NCI-H2171 (cell line): ENCODE measurements at places on chromosomes 7 and 10.

DNA sequence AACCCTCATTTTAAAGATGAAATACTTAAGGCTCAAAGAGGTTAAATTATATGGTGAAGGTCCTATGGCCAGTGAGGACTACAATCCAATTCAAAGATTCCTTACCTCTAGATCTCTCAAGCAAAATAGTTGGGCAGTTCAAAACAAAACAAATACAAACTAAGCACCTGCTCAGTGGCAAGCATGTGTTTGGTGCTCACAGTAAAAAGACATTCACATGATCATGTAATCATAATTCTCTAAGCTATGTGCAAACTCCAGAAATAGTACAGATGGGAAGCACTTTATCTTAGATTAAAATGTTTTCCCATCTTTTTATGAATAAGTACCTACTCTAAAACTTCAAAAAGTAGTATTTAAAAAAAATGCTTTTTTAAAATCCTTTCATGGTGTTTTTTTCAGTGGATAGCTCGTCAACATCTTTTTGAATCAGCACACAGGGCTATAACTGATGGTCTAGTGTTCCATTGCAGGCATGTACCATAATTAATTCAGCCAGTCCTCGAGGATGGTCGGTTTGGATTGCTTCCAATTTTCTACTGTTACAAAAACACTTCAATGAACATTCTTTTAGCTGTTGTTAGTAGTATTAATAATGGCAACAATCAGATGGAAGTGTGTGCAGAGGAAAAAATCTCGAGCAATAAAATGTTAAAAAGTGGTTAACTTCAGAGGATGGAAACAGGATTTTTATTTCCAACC lies 58.4 kb downstream of the CHCHD3 start:
- peak; percentile 18 for DNase-seq

- DNase-seq = no peak
These were observed 122.5 kb downstream of the LRRC18 start for GRCh38 chr10:48817141-48817540.

GRCh38 chr7:112056409-112056808 lies 149.8 kb downstream of the DOCK4 start:
- peak; percentile 42 for DNase-seq

- no peak for DNase-seq
These were observed 44.6 kb upstream of the VDAC2 start for GRCh38 chr10:75165684-75166622.

DNA sequence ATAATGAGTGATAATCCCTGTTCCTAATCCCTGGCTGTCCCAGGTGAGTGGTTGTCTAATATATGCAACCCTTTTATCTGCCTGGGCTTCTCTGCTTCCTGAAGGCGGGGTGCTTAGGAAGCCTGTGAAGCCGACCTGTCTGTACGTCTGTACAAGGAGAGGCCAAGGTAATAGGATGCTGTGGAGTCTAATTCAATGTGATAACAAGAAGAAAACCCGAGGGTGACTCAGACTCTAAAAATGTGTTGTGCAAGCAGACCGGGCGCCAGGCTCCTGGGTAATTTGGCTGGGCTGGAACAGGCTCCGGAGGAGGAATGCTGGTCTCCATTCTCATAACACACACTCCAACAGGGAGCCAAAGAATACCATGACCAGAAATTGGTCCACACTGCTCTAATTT lies 43.6 kb downstream of the THNSL1 start:
- DNase-seq = no peak

GRCh38 chr7:17405786-17406185 lies 107.3 kb downstream of the AHR start:
- no peak for DNase-seq

GRCh38 chr7:65750511-65751344 lies 122.1 kb upstream of the VKORC1L1 start:
- peak; percentile 86 for DNase-seq

DNA sequence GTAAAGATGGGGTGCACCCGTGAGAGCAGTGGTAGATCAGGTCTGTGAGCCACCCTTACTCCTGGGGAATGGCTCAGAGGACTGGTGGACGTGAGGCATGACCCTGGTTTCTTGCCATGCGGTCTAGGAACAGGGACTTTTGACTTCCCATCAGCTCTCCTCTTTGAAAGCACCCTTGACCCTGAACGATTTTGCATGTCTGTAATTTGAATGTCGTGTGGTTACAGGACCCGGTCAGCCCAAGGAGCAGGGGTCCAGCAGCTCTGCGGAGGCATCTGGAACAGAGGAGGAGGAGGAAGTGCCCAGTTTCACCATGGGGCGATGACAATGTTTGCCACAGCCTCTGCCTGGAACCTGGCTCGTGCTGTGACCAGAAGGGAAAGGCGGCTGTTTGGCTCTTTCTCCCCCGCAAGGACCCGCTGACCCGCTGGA lies 8.6 kb upstream of the ORAI2 start:
- no peak for DNase-seq

- DNase-seq = no peak
These were observed 183.7 kb downstream of the TRIL start for GRCh38 chr7:28774261-28774988.

- no peak for DNase-seq
These were observed 4.6 kb upstream of the BLVRA start for GRCh38 chr7:43753843-43754242.

DNA sequence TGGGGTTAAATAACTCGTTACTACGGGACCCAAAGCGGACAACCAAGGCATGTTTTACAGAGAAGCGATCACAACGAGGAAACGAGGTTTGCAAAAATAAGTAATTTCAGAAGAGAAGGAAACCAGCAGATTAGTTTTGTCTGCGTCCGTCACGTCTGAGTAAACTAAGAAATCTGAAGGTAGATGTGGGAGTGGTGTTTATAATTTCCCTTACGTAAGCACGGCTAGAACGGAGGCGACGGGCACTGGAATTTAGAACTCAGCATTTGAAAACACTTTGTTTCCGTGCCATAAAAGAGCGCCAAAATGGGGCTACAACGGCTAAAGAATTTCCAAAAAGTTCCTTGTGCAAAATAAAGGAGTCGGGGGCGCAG lies 718 bp upstream of the UMAD1 start:
- DNase-seq = peak; percentile 41

DNA sequence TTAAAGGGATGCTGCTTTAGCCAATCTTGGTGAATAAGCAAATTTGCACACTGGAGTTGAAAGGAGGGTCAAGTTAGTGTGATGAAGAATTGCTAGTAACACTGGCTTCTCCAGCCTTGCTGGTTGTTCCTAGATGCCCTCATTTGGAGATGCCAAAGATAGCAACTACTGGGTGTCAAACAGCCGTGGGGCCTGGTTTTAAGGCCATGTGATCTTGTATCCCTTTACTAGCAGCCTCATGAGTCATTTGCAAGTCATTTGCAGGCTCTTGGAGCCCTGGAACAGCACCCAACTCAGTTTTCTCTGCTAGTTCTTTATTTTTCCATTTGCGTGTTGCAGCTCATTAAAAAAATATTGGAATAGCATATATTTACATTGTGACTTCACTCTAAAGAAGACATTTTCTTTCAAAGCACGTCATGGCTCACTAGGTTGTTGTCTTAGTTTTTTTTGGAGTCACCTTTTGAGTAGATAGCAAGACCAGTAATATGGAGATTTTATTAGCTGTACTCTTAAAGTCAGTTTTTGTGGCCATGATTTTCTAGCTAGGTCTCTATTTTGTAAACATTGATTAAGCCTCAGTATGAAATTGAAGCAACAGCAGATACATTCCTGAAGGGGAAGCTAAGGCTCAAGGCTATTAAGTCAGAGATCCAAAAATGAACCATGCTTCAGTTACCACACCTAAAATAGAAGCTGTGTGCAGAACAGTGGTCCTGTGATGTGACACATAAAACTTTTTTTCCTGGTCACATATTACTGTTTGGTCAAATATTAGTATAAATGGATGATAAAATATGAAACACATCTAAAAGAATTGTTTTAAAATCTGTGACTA lies 1.3 kb downstream of the LSMEM1 start:
- no peak for DNase-seq

- no peak for DNase-seq
These were observed 93.2 kb upstream of the KIF5B start for GRCh38 chr10:32149252-32149955.

GRCh38 chr7:20275637-20276036 lies 55.1 kb upstream of the ITGB8 start:
- no peak for DNase-seq

DNA sequence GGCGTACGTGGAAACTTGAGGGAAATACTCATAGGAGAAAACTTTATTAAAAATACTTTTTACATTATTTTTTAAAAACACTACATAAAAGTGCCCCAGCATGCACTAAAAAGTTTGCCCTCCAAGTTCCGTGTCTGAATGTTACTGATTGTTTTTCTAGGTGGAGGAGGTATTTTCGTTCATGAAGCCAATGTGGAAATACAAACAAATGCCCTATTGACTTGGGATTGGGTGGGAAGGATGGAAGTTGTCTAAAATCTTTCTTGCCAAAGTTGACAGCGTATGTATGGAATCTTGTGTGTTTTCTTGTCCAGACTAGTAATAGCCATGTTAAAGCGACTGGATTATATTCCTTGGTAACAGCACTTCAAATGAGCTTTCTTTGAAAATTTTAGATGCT lies 1.2 kb downstream of the PROSER2 start:
- DNase-seq = no peak

DNA sequence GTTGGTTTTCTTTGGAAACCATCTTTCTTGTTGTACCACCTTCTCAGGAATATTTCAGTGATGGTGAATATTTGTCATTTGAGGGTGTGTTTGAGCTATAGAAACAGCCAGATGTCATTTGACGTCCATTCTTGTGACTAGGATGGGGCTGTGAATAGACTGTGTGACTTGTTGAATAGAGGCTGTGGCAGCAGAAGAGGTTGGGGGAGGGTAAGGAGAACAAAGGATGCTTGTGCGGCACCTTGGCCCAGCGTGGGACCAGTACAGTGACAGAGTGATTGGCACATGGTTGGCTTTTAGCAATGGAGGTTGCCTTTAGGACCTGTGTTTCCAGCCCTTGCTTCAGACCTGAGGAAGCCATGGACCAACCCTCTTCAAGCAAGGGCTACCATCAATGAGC lies 11.3 kb downstream of the DMBT1 start:
- no peak for DNase-seq

DNA sequence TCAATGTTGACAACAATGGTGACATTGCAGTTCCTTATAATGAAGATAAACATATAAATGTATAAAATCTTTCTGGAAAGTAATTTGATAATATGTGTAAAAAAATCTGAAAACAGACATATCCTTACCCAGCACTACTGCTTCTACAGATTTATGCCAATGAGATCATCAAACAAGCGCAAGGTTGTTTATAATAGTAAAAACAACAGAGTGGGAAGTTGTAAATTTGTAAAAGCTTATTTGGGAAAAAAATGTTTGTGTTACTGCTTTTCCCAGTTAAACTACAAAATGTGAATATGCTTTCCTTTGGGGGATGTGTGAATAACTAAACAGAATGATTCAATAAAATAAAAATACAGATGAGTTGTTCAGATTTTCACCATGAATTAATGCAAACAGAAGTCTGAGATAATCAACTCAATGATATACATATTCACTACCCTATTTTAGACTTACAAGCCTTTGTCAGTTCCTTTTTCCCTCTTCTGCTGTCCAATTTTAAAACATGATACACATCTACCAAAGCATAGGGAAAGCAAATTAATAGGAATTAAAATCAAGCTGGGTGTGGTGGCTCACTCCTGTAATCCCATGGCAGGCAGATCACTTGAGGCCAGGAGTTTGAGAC lies 82.1 kb downstream of the USP6NL start:
- DNase-seq = no peak

GRCh38 chr10:90947030-90947960 lies 26.4 kb upstream of the ANKRD1 start:
- DNase-seq = no peak

GRCh38 chr10:104351061-104351702 lies 2.5 kb upstream of the CFAP58 start:
- no peak for DNase-seq
